ENCODE measurements at places on chromosomes 7 and 10.

- peak; percentile 74 for DNase-seq
These were observed 300.4 kb upstream of the NFE2L3 start for GRCh38 chr7:25851332-25852210.

- no peak for DNase-seq
These were observed 125.2 kb downstream of the SLIT1 start for GRCh38 chr10:97060441-97061084.

DNA sequence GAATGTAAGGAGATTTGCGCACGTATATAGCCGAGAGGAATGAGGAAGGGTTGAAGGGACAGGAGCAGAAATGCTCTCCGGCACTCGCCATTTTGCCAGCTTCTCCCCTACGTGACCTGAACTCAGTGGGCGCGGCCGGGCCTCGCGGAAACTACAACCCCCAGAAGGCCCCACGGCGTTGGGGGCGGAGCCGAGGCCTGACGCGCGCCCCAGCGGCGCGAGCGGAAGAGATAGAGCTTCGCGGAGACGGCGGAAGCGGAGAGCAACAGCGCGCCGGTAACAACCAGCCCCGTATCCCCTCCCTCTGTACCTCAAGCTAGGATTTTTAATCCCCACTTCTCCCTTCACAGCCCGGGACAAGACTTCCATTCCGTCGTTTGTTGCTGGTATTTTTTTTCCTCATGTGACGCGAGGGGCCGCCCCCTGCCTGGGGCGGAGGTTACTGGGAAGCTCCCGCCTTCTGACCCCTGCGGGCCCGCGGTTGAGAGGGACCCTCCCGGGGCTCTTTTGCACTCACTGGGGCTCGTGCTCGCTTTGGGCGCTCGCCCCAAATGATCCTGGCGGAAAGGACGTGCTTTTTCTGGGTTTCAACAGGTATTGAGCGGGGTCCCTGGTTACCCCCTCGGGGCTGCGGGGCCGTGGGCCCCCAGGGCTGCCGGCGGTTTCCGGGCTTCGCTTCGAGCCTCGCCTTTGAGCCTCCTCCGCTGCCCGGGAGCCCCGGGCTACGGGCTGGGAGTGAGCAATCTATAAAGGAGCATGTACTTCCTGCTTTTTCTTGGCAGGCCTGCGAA is at the start of gene R3HCC1L:
Gene R3HCC1L (plus strand): TSS at position 227 of the 791 bp plus-strand sequence. CDS start 73,458 bp downstream, outside the sequence.
- peak; percentile 88 for DNase-seq

DNA sequence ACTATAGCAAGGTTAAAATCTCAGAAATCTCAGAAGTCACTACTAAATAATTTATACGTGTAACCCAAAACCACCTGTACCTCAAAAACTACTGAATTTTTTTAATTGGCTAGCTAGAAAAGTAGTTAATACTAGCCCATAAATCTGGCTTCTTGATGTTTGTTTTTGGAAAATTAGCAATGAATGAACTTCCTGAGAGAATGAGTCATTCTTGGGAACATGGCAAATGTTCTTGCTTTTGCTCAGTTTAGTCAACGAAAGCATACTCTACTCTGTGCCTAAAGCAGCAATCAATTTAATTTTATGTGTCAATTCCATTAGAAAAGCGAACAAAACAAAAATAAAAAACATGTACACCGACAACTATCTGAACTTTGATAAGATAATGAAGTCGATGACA is 69.2 kb downstream of the SEMA3E start:
- DNase-seq: no peak

- peak; percentile 28 for DNase-seq
These were observed 40.7 kb downstream of the ATE1 start for GRCh38 chr10:121886997-121887622.

DNA sequence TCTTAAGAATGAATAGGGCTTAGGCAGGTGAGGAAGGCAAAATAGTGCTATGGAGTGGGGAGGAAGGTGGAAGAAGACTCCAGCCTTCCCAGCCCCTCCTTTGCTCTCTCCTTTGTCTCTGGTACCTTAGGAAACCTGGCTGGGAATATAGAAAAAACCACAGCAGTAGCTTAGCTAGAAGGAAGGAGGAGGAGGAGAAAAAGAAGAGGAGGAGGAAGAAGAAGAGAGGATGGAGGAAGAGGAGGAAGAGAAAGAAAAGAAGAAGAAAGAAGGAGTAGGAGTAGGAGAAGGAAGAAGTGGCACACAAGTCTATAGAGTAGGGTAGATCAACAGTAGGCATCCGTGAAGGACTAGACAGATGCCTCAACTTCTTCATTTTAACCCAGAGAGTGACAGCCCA is 36.5 kb upstream of the FAM180A start:
- no peak for DNase-seq

DNA sequence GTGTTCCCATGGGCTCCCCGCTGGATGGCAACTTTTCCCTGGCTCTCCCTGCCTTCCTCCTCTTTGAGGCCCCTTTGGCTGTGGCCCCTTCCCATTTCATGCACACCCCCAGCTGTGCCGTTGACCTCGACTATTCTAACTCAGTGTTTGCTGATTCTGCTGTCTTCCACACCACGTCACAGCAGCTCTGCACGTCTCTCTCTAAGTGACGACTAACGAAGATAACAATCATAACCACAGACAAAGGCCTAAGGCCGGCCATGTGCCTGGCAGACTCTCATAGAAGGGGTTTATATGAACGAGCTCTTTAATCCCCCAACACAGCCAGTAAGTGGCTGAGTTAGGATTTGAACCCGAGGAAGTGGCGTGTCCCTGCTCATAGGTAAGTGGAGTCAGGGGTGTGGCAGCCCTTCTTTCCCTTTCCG is 151.5 kb upstream of the SHH start:
- no peak for DNase-seq

DNA sequence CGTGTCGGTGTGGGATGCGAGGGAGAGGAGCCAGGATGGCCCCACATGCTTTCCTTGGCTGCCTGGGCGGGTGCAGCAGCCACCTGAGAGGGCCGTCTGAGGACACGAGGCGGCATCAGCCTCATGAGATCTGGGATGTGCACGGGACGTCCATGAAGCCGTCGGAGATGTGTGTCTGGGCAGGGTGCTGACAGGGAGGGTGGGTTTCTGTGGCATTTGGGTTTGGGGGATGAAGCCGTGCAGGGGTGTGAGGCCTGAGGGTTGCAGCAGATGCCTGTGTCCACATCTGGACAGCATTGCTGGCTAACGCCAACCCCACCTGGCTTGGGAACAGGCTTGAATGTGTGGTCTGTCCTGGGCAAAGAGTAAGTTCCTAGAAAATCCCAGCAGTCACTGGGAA is 179.5 kb downstream of the DNAJB6 start:
- no peak for DNase-seq

DNA sequence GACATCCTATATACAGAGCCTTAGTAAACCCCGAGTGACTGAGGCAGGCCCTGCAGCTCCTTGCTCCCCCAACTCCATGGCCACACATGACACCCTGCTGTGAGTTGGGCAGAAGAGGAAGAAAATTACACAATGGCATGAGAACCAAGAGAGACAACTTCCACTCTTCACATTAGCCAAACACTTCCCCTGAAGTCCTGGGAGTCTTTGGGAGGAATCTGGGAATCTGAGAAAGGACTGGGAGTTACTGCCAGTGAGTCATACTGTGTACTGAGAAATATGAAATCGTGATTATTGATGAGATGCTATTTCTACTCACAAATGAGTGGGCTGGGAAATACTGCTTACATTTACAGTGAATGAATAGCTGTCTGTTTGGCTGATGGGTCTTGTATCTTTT is 116.6 kb downstream of the SPAG6 start:
- no peak for DNase-seq

DNA sequence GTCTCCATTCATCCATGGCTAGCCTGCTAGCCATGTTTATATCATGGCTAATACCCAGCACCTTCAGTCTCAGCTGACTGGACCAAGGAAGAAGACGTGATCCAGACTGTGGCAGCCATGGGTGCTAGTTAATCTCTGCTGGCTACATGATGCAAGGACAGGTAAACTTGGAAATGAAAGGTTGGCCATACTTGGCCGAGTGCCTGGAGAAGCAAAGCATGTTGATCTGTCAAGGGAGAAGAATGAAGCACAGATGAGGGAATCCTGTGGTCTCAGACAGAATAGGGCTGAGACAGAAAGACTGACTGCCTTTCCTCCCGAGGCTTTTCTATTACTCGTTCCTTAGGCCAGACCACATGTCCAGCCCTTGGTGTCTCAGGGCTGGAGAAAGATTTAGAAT is 41.1 kb downstream of the CPVL start:
- DNase-seq: peak; percentile 6

DNA sequence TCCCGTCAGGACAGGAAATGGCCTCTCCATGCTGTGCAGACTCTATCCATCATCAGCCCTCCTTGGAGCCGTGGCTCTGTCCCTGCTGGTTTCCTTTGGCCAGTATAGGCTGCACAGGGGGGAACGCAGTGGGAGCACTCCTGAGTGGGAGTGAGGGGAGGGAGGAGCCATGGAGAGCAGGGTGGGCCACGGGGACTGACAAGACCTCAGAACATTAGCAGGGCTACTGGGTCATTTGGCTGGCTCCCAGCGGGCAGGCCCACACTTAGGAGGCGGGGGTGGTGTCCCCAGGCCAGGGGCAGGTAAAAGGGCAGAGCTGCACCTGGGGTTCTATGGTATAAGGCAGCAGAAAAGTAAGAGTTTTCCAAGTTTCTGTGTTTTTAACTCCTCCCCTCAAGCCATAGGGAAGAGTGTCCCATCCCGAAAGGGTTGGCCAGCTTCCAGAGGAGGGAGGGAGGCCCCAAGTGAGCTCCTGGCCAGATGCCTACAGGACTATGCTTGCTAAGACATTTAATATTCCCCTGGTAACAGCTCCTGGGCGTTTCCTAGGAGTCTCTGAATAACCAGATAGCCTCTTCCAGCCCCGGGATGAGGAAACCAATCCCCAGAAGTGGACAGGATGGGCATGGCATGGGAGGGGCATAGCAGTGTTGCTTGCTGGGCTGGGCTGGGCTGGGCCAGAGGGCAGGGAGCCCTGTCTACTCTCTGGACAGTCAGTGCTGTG is 5.5 kb upstream of the OPN4 start:
- peak; percentile 77 for DNase-seq

DNA sequence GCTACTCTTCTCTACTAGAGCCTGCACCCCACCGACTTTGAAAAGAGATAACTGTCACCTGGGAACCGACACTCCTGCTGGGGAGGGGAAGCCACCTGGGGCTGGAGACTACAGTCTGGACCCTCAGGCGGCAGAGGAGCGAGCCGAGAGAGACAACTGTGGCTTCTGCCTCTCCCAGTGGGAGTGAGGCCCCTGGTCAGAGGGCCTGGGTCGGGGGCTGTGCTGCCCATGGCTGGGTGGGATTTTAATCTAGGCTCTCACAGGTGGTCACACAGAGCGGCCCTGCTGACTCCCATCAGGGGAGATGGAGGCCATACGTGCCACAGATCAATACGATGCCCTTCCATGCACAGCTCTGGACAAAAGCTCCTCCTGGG is 372.1 kb downstream of the DNAJB6 start:
- no peak for DNase-seq
